Kidney (tissue), 22 donors: ENCODE measurements at places on chromosomes 11 and 22.

- H3K4me1 ChIP-seq = no peaks in the 10 kb centered on the region
- H3K36me3 ChIP-seq = no peaks in the 10 kb centered on the region
- DNase-seq = no peak
- H3K27ac ChIP-seq = no peak overlapping the region
- no peak overlapping the region for H3K4me3 ChIP-seq
Observed at GRCh38 chr11:66885950-66886440, 29.1 kb downstream of the LRFN4 start.

DNA sequence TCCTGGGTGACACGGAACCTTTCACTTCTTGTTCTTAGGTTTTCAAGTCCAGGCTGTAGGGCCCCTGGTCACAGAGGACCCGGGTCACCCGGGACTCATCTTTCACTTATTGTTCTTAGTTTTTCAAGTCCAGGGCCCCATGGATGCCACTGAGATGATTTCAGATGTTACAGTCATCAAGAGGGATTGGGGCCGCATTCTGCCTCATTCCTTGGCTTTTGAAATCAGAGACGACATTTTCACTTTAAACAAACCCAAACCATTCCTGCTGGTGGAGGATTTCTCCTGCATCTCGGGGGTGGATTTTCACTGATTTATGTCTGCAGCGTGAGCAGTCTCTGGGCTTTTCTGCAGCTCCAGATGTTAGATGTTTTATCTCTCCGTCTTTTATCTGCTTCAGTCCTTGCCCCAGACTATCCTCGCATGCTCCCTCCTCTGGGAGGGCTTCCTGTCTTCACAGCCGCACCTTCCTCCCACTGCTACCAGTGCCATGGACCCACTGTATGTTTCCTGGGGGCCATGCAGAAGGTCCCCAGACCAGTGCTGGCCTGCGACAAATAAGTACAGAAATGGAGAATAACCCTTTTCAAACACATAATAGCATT is 27.4 kb downstream of the FBLN1 start:
- no peaks in the 10 kb centered on the region for H3K4me1 ChIP-seq
- H3K4me3 ChIP-seq = no peak overlapping the region
- no peaks in the 10 kb centered on the region for H3K36me3 ChIP-seq
- DNase-seq = peak; percentile 73

DNA sequence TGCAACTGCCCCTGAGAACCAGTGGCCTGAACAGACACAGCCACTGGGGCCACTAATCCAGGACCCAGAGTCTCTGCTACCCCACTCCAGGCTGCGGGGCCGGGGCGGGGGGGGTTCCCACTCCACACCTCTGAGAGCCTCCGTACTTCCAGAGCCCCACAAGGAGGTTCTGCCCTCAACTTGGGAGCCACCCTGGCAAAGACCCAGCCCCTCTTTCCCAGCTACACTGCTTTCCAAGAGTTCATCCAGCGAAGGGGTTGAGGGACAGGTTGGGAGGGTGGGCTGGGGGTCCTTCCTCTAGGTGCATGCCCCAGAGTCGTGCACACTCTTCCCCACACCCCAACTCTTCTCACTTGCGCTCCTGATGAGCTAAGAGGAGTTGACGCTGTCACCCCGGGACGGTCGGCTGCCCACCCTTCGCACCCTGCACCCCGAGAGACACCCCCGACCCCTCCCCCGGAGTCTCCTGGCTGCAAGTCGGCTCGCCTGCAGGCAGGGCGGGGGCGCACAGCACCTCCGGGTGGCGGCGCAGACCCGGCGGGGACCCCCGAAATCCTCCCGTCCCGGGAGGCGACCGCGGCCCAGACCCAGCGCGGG is 531 bp downstream of the RAB3IL1 start:
- peak overlapping the region; percentile 53 for H3K4me3 ChIP-seq
- peaks cover 22% of the 10 kb centered on the region for H3K4me1 ChIP-seq
- no peaks in the 10 kb centered on the region for H3K36me3 ChIP-seq
- DNase-seq = peak; percentile 74
- H3K27ac ChIP-seq = peak overlapping the region; percentile 51

DNA sequence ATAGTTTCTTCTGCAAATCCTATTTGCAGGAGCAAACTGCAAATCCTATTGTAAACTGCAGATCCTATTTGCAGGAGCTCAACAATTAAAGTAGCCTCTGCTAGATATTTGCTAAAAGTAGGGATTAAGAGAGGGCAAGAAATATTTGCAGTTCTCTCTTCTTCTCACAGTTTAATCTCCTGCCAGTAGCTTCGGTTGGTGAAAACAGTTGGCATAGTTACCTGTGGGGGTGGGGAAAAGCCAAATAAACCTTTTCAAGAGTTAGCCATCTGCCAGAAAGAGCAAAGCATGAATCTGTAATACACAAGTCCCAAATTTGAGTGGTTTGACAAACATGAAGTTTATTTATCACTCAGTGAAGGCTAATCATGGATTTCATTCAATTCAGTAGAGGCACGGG is 942.5 kb downstream of the JRKL start:
- no peak for DNase-seq
- H3K36me3 ChIP-seq = no peaks in the 10 kb centered on the region
- no peak overlapping the region for H3K4me3 ChIP-seq
- no peak overlapping the region for H3K27ac ChIP-seq

DNA sequence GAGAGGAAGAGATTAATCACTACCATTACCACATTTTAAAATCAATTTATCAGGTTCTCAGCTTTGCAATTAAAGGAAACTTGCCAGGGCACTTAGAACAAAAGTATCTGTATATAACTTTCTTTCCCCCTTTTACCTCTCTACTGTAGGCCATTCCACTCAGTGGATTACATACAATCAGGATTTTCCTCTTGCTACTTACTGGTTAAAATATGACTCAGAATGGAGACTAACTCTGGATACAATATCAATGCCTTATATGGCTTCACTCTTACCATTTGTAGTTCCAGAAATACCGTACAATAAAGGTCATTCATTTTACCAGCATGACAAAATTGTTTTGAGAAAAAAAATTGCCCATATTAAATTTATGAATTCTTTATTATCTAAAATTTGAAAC is 706.8 kb downstream of the KCNA4 start:
- H3K4me3 ChIP-seq = no peak overlapping the region
- no peak for DNase-seq
- no peak overlapping the region for H3K27ac ChIP-seq

DNA sequence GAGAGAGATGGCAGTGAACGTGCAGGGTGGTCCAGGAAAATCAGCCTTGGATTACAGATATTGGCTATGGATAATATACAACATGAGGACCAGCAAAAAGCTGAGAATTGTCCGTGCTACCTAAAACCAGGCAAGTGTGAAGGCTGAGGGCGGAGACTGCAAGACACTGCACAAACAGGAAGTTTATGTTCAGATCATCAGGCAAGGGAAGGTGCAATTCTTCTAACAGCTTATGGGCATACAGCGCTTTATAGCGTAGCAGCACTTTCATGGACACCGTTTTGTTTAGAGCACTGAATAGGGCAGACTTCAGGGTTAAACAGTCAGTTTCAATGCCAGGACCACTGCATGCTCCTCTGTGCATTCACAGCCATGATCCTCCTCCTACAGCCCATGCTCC is 93.1 kb upstream of the TMEM45B start:
- no peak for DNase-seq
- no peaks in the 10 kb centered on the region for H3K36me3 ChIP-seq
- no peaks in the 10 kb centered on the region for H3K27me3 ChIP-seq
- no peak overlapping the region for H3K27ac ChIP-seq

GRCh38 chr11:35997902-35998520 is 54.1 kb downstream of the LDLRAD3 start:
- no peak overlapping the region for H3K4me3 ChIP-seq
- H3K27me3 ChIP-seq = no peaks in the 10 kb centered on the region
- no peaks in the 10 kb centered on the region for H3K4me1 ChIP-seq
- H3K27ac ChIP-seq = no peak overlapping the region
- peaks cover 2% of the 10 kb centered on the region for H3K36me3 ChIP-seq
